ENCODE measurements at places on chromosomes 12 and 14.

DNA sequence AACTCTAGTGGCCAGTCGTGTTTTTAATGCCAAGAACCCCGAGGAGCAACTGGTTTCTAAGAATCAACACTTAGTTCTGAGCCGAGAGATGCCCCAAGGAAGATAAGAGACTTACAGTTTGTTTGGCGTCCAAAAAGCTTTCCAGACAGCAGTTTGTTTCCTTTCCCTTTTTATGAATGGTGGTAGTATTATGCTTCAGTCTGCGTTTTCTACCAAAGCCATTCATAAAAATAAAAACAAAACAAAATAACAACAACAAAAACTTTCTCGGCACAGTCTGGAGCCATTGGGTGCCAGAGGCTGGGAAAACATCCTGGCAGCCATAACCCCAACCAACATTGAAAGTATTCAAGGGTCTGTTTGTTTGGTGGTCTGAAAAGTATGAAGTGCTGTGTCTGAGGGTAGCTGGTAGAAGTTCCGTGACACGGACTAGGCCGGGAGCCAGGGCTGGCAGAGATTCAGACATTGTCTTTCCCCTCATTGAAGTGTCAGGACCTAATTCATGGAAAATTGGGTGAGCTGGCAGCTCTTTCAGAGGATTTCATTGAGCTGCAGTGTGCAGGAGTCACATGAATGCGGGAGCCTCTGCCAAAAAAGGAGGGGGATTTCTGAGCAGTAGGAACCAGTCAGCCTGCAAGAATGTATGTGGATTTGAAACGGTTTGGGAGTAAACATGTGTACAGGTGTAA is 124.2 kb downstream of the HMGA2 start:
- peak; percentile 100 for DNase-seq

DNA sequence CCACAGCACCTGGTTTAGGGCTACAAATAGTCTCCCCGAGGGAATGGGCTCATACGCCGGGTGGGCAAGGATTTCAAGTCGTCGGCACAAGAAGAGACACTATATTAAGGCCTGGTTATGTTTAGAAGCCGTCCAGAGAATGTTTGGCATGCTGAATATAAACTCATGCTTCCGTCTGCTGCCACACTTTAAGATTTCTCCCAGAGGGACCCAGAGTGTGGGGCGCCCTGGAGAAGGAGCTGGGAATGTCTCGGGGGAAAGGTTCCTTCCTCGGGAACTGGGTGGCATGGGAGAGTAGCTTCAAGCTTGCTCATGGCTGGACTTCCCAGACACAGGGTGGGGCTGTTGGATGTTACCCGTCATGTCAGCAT is 295.7 kb downstream of the CACNA1C start:
- DNase-seq, result no peak

GRCh38 chr12:50753232-50753769 is 10.6 kb upstream of the ATF1 start:
- no peak for DNase-seq

DNA sequence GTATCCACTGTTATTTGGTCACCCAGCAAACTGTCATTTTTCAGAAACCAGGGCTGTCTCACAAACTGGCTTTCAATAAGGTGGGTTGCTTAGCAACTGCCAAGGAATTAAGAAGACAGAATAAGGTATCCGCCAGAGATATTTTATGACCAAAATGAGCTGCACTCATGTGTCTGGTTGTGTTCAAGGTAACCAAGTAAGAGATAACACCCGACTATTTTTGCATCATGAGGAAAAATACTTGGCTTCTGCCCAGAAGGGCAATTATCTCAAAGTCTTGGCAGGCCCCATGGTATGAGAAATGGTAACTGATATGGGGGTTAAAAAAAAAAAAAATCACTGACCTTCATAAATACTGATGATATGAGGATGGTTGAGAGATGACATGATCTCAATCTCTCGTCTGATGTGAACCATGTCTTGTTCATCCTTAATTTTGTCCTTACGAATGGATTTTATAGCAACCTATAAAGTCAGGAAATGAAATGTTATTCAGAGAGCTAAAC is 32.6 kb downstream of the NUAK1 start:
- no peak for DNase-seq

DNA sequence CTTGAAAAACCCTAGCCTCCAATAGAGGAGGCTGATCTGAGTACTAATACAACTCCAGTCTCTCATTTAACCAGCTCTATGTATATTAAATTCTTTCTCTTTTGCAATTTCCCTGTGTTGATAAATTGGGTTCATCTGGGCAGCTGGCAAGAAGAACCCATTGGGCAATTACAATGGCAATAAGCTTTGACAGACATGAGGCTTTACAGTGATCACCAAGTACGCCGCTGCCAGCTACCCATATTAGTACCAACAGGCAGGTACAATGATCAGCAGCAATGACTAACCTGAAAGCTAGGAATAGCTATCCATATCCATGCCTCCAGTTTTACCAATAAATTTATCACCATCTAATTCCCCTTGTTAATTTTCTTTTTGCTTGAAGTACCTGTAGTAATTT is 54.5 kb downstream of the OSBPL8 start:
- no peak for DNase-seq

- DNase-seq, result peak; percentile 53
Observed at GRCh38 chr14:31934767-31935266, 142.3 kb upstream of the ARHGAP5 start.

DNA sequence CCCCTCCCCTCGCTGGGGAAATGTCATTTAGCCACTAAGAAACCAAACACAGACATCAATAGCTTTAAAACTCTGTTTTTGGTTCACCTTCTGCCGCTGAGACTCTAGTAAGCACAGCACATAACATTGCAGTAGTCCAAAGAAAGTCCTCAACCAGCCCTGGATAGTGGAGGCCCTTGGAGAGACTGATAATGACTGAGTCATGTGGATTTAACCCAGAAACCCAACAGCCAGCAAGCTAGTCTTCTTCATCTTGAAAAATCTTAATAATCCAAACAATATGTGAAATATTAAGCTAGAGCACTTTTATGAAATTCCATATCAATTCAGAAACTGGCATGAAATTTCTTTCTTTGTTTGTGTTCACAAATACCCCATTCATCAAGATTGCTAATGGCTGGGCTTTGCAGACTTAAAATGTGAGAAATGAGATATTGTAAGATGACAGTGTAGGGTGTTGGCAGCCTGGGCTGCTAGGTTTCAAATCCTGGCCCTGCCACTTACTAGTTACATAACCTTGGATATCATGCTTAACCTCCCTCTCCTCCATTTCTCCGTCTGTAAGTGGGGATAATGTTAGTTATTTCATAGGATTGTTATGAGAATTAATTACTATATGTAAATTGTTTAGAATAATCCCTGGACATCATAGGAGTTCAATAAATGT is 40.1 kb downstream of the RERG start:
- DNase-seq, result no peak

DNA sequence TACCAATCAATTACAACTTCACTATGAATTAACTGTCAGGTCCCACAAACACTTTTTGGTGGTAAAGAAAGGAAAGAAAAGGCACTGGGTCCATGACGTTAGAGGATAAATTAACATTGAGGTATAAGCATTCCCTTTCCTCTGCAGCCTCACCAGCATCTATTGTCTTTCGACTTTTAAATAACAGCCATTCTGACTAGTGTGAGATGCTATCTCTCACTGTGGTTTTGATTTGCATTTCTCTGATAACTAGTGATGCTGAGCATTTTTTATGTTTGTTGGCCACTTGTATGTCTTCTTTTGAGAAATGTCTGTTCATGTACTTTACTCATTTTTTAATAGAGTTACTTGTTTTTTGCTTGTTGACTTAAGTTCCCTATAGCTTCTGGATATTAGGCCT is 9.4 kb downstream of the ANKS1B start:
- no peak for DNase-seq

- no peak for DNase-seq
Observed at GRCh38 chr12:71642264-71642663, 21.4 kb downstream of the ZFC3H1 start.

- DNase-seq, result no peak
Observed at GRCh38 chr12:109089683-109090082, 3.6 kb downstream of the ALKBH2 start.

GRCh38 chr12:98109266-98109665 is 406.1 kb upstream of the TMPO start:
- no peak for DNase-seq

DNA sequence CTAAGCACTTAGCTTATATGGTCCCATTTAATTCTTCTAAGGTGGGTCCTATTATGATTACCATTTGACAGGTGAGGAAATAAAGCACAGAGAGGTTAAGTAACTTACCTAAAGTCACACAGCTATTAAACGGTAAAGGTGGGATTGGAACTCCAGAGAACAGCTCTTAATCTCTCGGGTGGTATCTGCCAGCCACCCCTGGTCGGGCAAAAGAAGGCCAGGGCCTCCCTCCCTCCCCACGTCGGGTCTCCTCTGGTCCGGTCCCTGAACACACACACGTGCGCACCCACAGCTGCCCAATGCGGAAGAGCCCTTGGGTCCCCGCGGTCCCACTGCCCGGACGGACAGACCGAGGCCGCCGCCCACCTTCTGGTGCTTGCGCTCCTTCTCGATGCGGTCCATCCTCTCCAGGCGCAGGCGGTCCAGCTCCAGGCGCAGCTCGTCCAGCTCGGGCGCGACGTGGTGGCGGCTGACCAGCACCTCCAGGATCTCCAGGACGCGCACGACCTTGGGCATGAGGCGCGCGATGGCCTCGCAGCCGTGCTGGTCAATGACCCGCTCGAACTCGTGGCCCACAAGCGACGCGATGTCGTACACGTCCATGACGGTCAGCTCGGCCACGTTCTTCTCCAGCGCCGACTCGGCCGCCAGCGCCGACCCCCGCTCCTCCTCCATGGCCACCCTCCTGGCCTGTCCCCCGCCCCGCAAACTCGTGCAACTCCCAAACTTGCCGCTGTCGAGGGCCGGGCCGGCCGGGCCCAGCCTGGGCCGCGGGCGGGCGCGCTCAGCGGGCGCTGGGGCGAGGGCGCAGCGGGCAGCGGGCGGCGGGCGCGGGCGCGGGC is 490 bp downstream of the RILPL1 start:
- peak; percentile 65 for DNase-seq

GRCh38 chr12:124919521-124920352 is 5.3 kb upstream of the UBC start:
- DNase-seq, result peak; percentile 43

DNA sequence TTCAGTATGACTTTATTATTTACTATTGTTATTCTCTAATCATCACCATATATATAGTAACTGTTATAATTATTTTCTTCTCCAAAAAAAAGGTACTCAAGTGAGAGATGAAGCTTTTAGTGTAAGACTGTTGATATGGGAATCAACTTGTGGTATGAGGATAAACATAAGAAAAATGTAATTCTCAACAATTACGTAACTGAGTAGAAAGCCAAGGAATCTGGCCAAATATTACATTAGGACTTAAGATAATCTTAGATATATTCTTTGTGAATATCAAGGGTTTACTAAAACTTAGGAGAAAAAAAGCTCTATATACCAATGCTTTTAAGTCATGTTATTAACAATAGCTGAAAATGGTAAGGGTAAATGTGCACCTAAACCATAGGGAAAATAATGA is 13.3 kb downstream of the SENP1 start:
- DNase-seq, result no peak

GRCh38 chr14:49250109-49250508 is 336.1 kb downstream of the RPS29 start:
- DNase-seq, result no peak

- no peak for DNase-seq
Observed at GRCh38 chr12:15001733-15002382, 29.0 kb downstream of the PDE6H start.

- DNase-seq, result no peak
Observed at GRCh38 chr12:56758728-56759262, 4.3 kb upstream of the HSD17B6 start.

DNA sequence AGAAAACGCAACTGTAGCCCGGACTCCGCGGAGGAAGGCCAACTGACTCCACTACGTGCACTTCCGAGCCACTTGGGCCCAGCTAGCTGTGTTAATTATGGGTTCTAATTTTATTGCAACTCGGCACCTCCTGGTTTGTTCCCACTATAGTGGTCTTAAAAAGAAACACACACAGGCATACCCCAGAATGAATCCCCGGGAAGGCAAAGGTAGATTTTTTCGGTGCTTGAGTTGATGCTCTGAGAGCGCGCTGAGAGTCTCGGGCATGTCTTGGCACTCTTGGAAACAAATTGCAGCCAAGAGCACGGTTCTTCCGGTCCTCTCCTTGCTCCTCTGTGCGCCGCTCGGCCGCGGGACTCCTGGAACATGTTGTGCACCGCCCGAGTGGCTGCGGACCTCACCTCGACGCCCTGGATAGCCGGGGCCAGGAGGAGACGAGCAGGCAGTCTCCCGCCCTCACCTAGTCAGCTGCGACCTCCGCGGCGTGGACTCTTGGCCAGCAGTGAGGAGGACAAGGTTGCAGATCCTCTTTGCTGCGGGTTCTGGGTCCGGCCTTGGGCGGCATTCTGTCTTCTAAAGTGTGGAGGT is 6.8 kb upstream of the PAX9 start:
- DNase-seq, result no peak

- DNase-seq, result no peak
Observed at GRCh38 chr12:99413751-99414150, 233.8 kb upstream of the GARIN6 start.

GRCh38 chr12:122880155-122880667 is 15.7 kb downstream of the VPS37B start:
- DNase-seq, result no peak

- DNase-seq, result no peak
Observed at GRCh38 chr14:64475585-64476273, 10.4 kb downstream of the AKAP5 start.

GRCh38 chr12:120485961-120486881 is 9.7 kb upstream of the DYNLL1 start:
- no peak for DNase-seq

DNA sequence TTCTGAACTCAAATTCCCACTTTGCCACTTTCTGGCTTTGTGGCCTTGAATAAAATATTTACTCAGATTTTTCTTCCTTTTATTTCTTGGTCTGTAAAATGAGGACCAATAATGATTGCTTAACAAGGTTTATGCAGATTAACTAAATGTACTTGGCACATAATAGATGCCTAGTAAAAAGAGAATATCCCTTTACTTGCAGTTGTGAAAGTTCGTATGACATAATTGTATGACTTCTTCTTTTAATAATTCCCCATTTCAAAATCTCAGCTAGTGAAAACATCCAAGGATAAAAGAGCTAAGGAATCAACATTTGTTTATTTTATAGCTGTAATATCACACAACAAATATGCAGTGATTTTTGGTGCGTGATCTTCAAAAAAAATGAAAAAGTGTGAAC is 215.6 kb upstream of the ATP2B1 start:
- no peak for DNase-seq

GRCh38 chr14:59208224-59208814 is 19.9 kb downstream of the DAAM1 start:
- no peak for DNase-seq

GRCh38 chr12:16881986-16882570 is 276.1 kb upstream of the LMO3 start:
- DNase-seq, result no peak

- DNase-seq, result peak; percentile 29
Observed at GRCh38 chr12:12562016-12562483, 613 bp downstream of the DUSP16 start.
